ENCODE measurements at places on chromosomes 4 and X.

GRCh38 chr4:80423553-80424224 is 88.2 kb downstream of the CFAP299 start:
- DNase-seq = no peak

GRCh38 chrX:2974961-2975360 is 31.4 kb upstream of the ARSH start:
- no peak for DNase-seq

- peak; percentile 12 for DNase-seq
These were observed 1.1 kb downstream of the MECP2 start for GRCh38 chrX:154096140-154097002.

DNA sequence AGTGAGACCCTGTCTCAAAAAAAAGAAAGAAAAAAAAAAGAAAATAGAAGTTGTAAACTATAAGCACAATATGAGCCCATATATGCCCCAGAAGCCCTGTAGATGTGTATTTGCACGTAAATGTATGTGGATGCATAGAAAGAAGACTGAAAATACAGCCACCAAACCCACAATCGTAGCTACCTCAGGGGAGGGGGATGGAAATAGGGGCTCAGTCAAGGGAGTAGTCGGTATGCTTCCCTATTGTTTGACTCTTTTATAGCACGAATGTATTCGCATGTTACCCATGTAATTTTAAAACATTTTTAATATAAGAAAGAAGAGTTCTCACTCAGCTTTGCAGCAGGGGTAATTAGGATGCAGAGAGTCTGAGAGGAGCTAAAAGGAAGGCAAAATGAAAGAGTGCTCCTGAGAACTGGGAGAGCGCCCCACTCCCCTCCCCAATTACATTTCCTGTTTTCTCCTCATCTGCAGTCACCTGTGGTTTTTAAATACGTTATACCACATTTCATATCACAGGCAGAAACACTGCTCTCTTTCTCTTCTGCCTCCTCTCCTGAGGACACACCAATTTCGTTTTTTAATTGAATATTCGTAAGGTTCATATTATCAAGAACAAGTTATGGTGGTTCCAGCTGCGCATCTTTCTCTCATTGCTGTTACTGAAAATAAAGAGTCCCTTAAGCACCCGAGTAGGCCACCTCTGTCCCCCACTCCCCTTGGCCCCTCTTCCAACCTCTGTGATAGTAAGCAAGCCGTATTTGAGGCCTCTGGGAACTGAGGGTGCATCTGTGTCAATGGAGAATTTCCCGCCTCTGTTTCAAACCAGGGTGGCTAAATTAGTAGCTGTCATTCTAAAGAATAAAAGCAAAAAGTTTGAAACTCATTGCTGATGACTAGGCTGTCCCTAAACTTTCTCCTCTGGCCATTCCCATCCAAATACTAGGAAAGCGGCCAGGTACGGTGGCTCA is 10.7 kb downstream of the SEPTIN6 start:
- no peak for DNase-seq

GRCh38 chrX:28610746-28611145 is 23.5 kb downstream of the IL1RAPL1 start:
- DNase-seq = no peak

- DNase-seq = no peak
These were observed at the start of gene HAND2 for GRCh38 chr4:173529477-173530325. HAND2 (minus strand) TSS chr4:173530229; CDS start chr4:173529289, 940 bp downstream.

- no peak for DNase-seq
These were observed 10.6 kb upstream of the INTS6L start for GRCh38 chrX:135509885-135510284.

DNA sequence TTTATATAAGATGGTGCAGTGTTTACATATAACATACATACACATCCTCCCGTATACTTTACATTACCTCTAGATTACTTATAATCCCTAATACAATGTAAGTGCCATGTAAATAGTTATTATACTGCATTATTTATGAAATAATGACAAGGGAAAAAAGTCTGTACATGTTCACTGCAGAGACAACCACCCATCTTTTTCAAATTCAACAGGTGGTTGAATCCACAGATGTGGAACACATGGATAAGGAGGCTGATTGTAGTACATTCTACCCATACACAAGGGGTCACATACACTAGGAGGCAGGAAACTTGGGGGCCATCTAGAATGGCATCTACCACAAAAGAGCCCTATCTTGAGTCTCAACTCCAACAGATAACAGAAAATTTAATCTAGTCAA is 3.4 kb upstream of the IDS start:
- DNase-seq = no peak

- no peak for DNase-seq
These were observed 80.7 kb upstream of the IGFBP7 start for GRCh38 chr4:57190601-57191481.

DNA sequence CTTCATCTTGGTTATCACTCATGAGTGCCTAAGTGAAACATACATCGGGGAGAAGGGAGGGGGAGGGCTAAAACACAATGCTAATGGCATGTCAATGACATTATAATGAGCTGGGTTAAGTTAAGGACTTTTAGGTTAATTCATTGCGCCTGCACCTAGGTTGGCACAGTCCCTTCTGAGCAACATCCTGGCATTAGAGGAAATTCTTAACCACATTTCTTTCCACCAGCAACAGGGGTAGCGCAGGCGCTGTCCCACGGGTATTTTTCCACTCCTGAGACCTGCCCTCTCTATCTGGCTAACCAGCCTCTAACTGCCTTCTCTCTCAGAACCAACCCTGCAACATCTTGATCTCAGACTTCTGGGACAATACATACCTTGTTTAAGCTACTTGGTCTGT is 39.0 kb upstream of the PROM1 start:
- DNase-seq = no peak

GRCh38 chr4:75321484-75321883 is 192.7 kb downstream of the RCHY1 start:
- no peak for DNase-seq

- no peak for DNase-seq
These were observed 40.7 kb downstream of the C4orf51 start for GRCh38 chr4:145720656-145721055.

DNA sequence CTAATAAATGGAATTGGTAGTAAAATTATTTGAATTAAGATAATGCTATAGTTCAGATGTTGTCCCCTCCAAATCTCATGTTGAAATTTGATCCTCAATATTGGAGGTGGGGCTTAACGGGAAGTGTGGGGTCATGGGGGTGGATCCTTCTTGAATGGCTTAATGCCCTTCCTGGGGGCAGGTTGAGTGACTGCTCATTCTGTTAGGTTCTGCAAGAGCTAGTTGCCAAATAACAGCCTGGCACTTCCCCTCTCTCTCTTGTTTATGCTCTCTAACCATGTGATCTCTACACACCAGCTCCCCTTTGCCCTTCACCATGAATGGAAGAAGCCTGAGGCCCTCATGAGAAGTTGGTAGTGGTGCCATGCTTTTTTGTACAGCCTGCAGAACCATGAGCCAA is 724.8 kb upstream of the FTHL17 start:
- DNase-seq = no peak

DNA sequence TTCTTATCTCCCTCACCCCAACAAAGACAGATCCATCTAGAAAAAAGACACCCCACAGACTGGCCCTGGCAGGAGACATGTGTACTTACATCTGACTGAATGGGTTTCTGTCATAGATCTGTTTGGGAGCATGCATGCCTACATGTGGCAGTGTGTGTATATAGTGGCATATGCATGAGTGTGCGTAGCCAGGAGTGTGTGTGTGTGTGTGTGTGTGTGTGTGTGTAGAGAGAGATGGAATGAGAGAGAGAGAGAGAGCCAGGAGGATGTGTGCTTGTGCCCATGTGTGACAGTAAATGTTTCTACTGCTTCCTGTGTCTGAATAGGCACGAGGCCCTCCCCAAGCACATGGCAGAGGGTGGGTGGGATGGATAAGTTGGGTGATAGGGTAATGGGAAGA is 37.1 kb downstream of the EFNB1 start:
- no peak for DNase-seq

- no peak for DNase-seq
These were observed 12.2 kb upstream of the TMEM128 start for GRCh38 chr4:4260185-4260751.

DNA sequence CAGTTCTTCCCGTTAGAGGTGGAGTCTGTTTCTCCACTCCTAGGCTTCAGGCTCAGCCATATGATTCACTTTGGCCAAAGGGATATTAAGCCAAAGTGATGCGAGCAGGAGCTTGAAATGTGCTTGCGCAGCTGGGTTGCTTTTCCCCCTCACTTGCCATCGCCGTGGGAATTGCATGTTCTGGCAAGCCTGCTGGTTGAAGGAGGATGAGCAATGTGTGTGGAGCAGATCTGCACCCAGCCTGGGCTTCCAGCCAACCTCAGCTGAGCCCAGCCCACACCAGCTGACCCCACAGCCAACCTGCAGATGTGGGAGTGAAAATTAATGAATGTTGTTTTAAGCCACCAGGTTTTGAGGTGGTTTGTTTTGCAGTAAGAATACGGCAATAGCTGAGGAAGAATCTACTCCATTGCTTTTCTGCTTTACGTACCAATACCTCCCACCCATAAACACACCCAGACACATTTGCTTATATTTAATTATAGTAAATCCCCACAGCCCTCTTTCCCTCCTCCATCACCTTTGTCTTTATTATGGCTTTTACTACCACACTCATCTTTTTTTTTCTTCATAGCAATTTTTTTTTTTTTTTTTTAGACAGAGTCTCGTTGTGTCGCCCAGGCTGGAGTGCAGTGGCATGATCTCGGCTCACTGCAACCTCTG is 132.8 kb upstream of the FUNDC1 start:
- DNase-seq = peak; percentile 2

- no peak for DNase-seq
These were observed 1.9 kb downstream of the HUWE1 start for GRCh38 chrX:53684415-53685192.

GRCh38 chr4:137414802-137415201 is 117.5 kb downstream of the PCDH18 start:
- DNase-seq = no peak

DNA sequence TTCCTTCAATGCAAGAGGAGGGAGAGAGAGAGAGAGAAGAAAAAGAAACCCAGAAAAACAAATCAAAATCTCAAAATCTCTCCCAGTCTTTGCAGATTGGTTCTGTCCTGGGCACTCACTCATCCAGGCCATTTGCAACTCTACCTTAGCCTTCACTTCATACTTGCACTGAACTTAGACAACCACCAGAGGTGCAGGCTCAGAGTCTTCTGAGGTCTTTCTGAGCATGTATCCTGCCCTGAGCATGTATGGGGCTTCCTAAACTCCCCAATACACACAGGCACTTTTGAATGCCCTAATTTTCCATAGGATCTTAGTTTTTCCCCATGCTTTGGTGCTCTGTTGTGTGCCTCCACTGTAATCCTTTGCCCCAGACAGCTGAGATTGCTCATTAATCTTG is 2.9 kb downstream of the CFI start:
- no peak for DNase-seq

DNA sequence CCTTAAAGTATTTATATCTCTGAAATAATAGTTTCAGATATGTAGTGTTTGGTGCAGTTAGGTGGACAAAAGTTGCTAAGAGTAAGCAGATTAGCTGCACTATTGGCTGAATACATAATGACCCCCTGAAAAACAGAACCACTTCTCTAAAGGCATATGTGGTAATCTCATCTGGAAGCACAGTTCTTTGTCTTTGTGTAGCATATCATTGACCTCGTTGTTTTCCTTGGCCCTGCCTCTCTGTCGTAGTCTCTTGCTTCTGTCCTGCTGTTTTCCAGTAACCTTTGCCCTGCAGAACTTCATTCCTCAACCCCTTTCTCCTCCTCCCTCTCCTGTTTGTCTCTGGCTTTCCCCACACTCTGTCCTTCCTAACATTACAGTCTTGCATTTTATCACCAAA is 41.4 kb downstream of the JADE3 start:
- no peak for DNase-seq

GRCh38 chrX:123924186-123924585 is 37.3 kb upstream of the STAG2 start:
- no peak for DNase-seq

- DNase-seq = no peak
These were observed 122.2 kb upstream of the ESX1 start for GRCh38 chrX:104376937-104377336.

- no peak for DNase-seq
These were observed 381.7 kb upstream of the FGF13 start for GRCh38 chrX:139093201-139093600.

DNA sequence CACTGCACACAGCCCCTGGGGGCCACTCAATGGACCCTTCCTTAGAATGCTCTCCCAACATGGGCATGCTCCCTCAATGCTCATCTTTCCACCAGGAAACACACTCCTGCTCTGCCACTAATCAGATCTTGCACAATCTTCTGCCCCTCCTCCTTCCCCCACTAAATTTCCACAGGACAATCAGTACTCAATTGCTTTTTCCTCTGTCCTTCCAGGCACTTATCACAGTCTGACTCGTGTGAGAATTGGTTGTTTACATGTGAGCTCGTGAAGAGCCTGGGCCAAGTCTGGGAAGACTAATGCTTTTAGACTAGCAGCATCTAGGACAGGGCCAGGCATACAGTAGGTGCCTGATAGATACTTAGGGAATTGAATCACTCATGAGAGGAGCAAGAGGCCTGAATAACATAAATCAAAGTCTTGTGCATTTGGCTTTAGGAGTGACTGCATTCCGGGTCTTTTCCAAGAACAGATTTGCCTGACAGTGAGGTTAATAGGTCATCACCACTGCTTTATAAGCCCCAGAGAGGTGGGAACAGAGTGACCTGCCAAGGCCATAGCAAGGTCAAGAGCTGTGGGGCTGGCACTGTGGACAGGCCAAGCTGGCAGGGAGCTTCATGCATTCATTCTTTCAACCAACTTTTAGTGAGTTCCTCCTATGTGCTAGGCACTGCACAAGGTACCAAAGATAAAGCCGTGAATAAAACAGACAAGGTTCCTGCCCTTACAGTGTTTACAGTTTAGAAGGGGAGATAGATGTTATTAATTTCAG is 55.0 kb downstream of the PRPS1 start:
- DNase-seq = no peak

GRCh38 chrX:97402333-97402732 is 518.6 kb downstream of the RPA4 start:
- no peak for DNase-seq

DNA sequence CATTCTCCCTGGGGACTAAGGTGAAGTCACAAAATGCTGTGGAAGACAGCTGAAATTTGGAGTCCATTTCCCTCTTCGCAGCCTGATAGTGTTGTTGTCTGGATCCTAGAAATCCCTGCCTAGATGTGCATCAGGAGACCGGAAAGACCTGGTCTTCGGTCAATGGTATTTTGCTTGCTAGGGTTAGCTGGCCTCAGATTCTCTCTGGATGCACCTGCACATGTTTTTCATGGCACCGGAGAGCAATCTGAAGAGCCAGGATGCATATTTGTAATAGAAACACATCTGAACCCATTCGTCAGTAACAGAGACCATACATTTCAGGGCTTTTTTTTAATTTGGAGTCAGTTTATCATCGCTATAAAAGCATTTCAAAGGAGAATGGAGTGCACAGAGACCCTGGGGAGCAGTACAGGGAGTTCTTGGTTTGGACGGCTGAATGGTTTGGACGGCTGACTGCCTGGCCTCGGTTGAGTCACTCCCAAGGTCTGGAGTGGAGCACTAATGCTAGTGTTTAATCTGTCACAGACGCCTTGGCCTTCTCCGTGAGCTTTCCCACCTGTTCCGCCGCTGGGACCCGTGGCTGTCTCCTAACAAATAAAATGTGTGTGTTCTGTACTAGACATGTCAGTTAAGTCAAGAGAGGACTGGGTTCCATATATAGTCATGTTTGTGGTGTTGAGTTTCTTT is 7.5 kb upstream of the PDLIM3 start:
- no peak for DNase-seq

GRCh38 chr4:56764223-56764622 is 57.3 kb downstream of the SPINK2 start:
- no peak for DNase-seq

- DNase-seq = no peak
These were observed 67.5 kb downstream of the CAMK2D start for GRCh38 chr4:113694008-113694407.
